ENCODE measurements at places on chromosomes 5 and 9.

DNA sequence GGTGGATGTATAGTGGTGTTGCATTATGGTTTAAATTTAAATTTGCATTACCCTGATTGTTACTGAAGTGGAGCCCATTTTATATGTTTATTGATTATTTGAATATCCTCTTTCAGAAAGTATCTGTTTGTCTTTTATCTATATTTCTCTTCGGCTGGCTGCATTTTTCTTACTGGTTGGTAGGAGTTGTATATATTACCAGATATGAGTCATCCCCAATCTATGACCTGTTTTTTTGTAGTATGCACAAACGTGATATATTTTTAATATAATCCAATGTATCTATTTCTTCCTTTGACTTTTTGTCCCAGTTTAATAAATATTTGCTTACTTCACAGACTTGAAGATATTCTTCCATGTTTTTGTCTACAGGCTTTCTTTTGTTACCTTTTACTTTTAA, 29.3 kb upstream of the CAMK4 start:
- DNase-seq, result no peak

DNA sequence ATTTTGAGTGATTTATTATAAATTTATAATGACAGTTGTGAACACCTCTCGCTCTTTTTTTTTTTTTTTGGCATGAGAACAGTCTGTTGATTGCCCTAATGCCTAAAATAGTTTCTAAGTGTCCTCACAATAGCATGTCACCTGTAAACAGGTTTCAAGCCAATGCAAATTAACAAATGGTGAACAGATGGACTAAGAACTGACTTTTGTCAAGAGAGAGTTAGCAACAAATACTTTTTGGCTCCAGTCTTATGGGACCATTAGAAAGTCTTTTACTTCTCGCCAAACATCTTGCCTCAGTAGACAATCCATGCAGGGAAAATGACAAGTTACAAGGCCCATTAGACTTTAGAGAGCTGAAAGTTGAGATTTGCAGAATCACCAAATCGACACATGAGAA, 67.8 kb downstream of the MED27 start:
- no peak for DNase-seq

GRCh38 chr9:124052401-124052800, 40.8 kb downstream of the LHX2 start:
- DNase-seq, result no peak

GRCh38 chr9:86321373-86321772, 32.8 kb downstream of the TUT7 start:
- DNase-seq, result no peak

DNA sequence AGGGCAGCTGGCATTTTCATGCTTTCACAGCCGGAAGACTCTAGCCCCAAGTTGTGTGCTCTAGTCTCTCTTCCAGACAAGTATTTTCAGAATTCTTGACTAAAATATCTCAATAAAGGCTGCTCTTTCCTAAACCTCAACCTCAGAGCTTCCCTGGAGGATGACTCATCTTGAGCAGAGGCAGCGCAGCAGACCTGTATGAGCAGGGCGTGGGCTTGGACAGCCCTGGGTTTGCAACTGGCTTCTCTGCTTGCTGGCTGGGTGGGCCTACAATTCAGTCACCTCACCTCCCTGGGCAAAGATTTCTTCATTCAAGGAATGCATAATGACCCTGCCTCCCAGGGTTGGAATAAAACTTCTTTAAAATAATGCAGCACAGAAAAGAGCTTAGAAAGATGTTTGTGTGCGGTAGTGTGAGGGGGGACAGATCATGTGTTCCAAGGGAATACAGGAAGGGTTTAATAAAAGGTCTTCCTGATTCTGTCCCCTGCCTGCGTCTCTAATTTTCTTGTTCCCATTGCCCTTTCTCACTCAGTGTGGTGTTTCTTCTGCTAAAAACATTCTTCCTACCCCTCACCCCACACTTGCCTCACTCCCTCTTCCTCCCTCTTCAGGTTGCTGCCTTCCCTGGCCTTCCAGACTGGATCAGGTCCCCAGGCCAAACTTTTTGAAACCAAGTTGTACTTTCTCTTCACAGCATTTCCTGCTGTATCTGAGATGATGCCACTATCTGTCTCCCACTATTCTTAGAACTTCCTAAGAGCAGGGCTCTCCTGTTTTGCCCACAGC, 39.4 kb upstream of the MAP1B start:
- DNase-seq, result no peak

DNA sequence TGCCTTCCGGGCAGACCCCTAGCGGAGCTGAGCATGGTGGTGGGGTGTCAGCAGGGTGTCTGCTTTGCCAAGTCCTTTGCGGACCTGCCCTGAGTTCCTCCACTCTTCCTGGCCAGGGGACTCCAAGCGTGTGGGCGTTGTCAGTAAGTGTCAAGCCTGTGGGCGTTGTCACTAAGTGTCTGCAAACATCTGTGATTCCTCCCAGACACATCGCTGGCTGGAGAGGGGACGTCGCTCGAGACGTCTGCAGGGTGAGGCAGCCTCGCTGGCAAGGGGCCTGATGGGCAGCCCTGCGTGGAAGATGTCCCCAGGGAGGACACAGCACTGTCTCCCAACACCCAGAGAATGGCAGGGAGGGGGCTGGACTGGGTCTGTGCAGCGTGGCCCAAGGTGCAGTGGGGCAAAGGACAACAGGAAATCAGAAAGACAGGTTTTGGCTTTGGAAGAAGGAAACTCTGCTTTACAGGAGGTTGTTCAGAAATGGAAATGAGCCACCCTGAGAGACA, 28.8 kb downstream of the ADAMTSL2 start:
- DNase-seq, result no peak

DNA sequence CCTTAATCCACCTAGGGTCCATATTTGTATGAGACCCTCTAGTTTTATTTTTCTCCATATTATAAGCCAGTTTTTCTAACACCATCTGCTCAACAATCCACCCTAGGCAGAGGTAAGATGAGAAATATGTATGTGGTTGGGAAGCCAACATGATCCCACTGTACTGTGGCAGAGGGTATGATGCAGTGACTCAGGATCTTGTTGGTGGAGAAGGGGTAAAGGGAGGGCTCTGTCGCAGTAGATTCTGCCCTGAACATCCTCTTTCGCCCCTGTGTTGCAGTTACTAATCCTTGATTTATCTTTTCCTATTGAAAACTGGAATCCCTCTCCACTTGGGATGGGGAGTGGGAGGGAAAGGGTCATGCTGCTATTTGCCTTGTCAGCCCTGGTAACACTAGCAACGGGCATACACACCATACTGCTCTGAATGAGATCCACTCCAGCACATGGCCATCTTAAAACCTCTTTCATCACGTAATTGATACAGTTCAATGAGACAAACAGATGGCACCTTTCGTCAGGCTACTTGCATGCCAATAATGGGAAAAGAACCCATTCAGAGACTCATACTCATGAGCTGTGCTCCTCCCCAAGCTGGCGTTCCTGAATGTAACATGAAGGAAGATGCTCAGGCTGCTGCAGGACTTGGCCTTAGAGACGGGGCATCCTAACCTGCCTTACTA, 63.0 kb downstream of the ADAMTS12 start:
- no peak for DNase-seq

DNA sequence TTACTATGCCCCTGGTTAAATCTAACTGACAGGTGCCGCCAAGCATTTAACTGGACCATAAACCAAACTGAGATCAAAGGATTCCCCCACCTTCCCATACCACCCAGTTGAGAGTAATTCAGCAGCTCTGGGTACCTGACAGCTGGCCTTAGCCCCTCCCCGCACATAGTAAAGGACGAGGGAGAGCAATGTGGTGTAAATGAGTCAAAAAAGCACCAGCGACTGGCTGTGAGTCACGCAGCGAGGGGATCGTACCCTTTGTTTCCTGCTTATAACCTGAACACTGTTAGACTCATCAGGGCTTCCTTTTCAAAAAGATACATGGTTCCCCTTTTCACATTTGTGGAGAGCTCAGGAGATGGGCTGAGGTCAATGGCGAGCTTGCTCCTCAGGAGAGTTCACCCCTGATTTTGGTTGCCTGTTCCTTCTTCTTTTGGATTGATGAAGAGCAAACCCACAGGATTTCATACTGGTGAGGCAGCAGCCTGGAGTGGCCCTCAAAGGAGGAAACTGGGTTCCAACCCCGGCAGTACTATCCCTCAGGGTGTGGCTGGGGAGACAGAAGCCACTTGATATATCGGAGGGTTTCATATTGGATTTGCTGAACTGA, 71.5 kb downstream of the ANKRD33B start:
- peak; percentile 21 for DNase-seq
